CD4-positive, alpha-beta T cell treated with Interleukin-15 for 1 hour (primary cell): ENCODE measurements at places on chromosomes 1 and 21.

DNA sequence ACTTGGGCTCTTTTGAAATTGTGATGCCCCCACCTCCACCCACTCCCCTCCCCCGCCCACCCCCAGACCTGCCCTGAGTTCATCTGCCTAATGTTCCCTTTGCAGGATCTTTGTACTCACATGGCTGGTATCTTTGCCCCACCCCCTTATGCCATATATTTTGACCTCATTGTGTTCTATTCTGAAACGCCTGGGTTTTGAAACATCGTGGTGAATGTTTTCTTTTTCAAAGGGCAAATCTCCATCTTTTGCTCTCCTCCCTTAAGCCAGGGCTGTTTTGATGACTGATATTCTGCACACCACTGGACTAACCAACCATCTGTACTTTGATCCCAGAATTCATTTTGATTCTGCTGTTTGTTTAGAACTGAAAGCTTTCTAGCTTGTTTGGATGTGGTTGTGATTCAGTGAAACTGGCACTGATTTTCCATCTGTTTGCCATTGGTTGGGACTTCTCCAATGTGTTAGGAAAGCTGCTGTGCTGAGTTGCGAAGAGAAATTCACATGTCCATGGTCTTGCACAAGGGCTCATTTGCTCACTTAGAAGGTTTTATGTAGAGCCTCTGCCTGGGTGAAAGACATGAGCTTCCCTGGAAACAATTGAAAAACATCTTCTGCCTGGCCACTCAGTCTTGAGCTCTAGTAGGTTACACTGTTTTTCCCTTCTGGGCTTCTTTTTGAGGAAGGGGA is 16.5 kb downstream of the SMAP2 start:
- peak; percentile 49 for DNase-seq

DNA sequence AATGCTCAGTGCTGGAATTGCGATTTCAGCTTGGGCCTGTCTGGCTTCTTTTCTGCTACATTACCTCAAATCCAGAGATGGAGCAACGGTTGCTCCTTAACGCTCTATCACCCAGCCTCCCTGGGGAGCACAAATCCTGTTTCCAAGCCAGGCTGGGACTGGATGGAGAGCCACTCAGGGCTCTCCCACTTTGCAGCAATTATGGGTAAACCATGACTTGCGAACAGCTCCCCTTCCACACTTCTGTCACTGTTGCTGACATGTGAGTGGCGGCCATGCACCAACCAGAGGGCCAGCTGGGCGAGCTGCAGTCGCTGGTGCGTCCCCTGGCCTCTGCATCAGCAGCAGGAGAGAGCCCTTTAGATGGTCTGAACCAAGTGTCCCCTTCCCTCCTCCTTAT is 65.1 kb upstream of the RAB4A start:
- DNase-seq, result no peak

DNA sequence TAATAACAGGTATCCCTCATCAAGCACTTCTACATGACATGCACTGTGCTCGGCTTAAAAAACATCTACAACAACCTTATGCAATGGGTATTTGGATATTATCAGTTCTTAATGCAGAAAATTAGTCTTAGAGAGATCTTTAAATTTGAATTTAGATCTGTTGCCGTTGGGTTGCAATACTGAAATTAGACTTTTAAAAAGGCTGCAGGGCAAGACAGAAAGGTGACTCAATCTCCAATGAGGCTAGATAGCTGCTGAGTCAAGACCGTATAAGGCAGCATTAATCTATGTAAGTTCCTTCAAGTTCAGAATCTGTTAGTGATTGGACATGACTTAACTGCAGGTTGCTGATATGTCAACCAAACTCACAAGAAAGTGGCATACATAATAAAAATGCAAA is 37.3 kb downstream of the OLFM3 start:
- DNase-seq, result no peak

DNA sequence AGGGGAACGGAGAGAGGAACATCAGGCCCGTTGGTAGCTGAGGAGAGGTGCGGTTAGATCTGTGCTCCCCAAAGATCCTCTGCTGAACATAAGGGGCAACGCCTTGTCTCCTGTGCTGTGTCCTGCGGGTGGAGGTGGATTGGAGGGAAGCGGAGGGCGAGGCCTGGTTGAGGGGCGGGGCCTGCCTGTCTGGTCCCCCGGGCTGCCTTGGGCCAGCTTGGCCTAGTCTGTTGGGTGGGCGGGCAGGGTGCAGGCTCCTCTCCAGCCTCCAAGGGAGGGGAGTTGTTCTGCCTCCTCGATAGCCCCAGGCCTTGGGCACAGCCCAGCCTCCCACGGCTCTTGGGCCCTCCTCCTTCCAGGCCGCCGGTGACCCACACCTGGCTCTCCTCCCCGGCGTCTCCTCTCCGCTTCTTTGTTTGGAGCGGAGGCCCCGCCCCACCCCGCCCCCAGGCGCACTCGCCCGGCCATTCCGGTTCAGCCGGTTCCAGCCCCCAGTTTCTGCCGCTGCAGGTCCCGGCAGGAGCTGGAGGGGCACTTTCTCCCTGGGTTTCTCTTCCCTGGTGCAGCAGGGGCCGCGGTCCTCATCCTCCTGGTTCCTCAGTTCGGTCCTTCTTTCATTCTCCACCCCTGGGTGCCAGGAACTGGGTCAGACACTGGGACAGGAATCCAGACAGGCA is 19.4 kb downstream of the PTPRF start:
- no peak for DNase-seq

DNA sequence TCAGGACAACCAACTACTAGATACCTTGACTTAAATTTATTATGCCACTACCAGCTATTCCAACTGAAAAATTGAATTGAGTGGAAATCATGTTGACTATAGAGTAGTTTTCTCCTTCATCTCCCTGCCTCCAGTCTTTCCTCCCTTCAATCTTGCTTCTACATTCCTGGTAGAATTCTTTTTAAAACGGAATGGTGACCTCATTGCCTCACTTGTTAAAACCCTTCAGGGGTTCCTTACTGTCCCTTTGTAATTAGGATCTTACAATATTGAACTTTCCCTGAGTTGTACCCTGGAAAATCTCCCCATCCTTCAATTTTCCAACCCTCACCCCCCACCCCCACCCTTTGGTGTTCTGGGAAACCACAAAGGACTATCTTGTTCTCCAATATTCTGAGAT is 82.8 kb upstream of the ZNF326 start:
- no peak for DNase-seq

GRCh38 chr21:42289926-42290325 is 25.3 kb downstream of the TFF3 start:
- DNase-seq, result peak; percentile 38

- DNase-seq, result no peak
These were observed 9.6 kb downstream of the CDC42BPA start for GRCh38 chr1:227308367-227309336.

GRCh38 chr1:44817771-44818495 is 9.6 kb downstream of the BTBD19 start:
- DNase-seq, result no peak

DNA sequence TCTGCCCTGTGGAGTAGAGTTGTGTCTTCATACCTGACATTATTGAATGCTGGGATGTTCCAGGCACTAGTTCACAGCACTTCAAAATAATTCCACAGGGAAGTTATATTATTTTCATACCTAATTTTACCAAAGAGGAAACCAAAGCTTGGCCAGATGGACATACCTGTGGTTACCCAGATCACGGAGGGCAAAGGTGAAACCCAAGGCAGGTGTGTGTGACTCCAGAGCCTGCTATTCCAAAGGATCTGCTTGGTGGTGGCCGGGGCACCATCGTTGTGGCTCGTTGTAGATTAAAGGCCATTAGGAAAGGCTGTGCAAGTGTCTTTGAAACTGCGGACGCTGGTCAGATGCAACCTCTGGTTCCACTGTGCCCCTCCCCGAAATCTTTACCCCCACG is 108.6 kb downstream of the ZBTB18 start:
- DNase-seq, result no peak

DNA sequence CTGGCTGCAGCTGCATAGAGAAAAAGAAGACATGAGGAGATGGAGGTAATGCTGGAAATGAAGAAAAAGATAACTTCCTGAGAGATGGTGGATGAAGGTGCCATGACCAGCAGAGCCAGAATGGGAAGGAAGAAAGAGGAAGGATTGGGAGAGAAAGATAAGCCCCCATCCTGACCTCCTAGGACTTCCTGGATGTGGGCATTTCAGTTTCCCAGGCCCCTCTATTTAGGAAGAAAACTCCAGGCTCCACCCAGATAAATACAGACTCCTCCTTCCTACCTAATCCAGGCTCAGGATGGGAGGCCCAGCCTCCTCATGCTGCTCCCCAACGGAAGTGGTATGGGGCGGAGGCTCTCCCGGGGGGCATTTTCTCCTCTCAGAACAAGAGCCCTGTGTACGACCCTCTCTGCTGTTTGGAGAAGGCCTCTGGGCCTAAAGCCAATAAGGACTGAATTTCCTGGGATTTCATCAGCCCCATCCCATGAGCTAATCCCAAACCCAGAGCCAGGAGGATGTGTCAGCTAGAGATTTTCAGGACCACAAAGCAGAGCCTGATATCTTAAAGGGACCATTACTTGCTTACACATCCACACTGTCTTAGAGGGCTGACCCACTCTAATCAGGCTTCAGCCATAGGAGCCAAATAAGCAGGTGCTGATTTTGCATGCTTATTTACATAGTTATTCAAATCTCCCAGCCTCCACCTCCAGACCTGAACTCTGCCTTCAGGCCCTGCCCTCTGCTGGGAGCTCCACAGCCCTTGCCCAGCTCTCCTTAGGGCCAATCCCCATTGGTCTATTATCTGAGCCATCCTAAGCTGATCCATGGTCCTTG is 5.1 kb upstream of the ARHGEF2 start:
- no peak for DNase-seq

DNA sequence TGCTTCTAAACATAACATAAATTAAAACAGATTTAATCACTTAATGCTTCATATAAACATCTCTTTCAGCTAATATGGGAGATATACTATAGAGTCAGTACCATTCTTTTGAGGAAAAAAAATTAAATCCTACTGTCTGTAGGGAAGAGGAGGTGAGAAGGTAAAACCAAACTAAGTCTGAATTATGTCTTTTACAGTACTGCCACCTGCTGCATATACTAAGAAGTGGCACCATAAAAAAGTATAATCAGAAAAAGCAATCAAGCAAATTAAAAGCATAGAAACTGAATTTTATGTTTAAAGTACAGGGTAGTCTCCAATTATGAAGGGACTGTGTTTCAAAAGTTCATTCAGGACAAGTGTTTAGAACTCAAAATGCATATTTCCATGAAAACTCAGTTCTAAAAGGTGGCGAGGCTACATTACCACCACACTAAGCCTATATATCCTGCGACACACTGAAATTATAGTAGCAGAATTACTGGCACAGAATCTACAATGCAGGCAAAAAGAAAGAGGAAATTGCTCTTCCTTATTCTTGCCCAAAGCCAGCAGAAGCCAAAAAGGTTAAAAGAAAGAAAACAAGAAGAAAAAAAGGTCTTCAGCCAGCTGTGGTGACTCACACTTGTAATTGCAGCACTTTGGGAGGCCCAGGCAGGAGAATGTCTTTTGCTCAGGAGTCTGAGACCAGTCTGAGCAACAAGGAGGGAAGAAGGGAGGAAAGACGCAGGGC is 9.0 kb downstream of the NSL1 start:
- peak; percentile 20 for DNase-seq

GRCh38 chr21:35511696-35512162 is 462.6 kb upstream of the RUNX1 start:
- DNase-seq, result no peak

DNA sequence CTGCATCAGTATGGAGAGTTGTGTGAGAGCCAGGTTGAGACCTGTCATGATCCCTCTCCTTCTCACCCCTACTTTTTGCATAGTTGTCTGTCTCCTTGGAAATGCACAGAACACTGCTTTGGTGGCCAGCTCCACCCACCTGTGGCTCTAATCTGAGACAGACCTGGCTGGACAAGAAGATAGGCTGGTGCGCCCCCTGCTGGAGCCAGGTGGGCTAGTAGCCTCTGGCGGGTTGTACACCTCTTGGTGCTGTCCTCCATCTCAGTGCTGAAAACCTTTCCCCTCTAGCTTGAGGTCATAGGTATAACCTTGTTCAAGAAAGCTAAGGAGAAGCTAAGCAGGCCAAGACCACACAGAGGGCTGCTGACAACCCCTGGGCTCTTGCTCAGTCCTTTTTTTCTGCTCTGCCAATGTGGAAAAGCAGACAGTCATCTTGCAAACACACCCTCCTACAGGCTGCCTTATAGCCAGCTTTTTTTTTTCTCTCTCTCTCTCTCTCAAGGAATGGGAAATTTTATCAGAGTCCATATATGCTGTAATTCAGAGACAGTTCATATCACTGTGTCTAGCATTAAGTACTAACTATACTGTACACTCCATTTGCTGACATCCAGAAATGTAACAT is 58.8 kb upstream of the SPATA6 start:
- no peak for DNase-seq

DNA sequence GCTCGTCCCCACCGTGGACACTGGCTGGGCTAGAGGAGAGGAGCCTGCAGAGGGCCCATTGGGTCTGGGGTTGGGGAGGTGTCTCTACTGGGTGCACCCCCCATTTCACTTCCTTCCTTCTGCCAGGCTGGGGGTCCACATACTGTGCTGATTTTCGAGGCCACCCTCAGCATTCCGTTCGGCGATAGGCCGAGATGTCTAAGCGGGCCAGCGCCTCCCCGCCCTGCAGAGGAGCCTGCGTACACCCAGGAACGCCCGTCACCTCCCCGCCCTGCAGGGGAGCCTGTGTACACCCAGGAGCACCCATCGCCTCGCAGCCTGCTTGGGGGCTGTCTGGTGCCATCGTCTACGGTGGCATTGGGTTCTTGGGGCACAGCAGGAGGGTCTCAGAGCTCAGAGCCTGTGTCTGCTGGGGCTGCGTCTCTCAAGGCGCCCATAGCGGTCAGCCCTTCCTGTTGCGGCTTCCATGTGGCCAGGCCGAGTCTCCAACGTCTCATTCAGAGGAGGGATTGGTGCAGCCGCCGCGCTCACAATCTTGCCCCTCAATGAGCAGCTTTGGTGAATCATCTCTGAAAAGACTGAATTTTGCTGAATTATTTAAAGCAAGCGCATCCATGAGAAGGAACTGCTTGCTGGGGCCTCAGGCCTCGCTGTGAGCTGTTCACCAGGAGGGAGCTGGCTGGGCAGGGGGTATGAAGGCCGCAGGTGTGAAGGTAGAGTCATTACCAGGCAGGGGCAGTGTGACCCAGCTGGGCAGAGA is 30.7 kb upstream of the AGPAT3 start:
- DNase-seq, result no peak

GRCh38 chr1:118483245-118484006 is 298.4 kb upstream of the SPAG17 start:
- no peak for DNase-seq

GRCh38 chr1:202706851-202707250 is 3.4 kb downstream of the SYT2 start:
- DNase-seq, result no peak

DNA sequence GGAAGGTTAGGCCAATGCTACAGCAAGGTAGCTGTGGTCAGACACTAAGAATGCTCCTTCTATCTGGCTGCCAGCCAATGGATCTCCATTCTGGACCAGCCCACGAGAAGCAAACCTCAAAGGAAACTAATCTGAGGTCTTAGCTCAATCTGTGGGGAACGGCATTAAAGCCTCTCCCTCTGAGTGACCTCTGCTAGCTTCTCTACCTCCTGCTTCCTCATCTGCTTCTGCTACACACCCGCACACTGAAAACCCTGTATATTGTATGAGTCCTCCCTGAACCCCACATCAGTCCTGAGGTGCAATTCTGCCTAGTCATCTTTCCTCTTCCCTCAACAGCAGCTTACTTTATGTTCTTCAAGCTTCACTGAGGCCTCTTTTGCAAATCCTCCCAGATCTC is 6.9 kb upstream of the GALE start:
- DNase-seq, result no peak

- DNase-seq, result no peak
These were observed 43.3 kb downstream of the POU2F1 start for GRCh38 chr1:167263819-167264464.
